ENCODE measurements at places on chromosomes 3 and 15. TPM values are rescaled to one million over a fixed set of nuclear protein-coding genes. Genes with fewer than 3 reads are reported as not detected.

The LDHAL6B gene
- total RNA-seq: not detected

The ADCY5 gene
- 0.59 TPM for total RNA-seq

The STAB1 gene
- total RNA-seq: 1.1 TPM

The AMOTL2 gene
- total RNA-seq: 300 TPM

The COL6A5 gene
- not detected for total RNA-seq

DNA sequence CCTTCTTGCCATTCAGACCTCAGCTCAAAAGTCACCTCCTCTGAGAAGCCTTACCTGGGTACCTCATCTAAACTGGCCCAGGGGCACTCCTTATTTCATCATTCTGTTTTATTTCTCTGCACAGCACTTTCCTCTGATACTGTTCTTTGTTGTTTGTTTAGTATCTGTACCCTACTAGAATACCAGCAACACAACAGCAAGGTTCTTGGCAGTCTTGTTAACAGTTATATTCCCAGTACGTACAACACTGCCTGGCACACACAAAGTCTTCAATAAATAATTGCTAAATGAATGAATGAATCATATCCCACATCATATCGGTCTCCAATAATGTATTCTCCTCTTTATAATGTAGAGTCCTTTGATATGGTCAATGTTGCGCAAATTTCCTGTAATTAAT is 188.1 kb downstream of the FOXP1 start:
- no peak for DNase-seq

DNA sequence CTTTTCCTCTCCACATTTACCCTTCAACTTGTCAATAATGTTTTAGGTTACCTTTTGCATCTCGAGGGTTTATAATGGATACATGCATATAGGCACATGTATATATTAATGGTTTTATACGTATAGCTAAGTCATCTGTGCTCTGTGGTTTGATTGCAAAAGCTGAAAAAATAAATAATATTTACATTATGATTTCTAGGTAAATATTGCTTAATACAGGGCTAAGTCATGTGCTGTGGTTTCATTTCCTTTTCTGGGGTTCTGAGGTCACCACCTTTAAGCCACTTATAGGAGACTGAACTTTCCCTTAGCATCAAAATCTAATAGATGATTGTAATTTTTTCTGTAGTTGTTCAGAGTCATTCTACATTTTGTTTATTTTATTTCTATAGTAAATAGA is 33.1 kb downstream of the LPP start:
- DNase-seq: no peak

DNA sequence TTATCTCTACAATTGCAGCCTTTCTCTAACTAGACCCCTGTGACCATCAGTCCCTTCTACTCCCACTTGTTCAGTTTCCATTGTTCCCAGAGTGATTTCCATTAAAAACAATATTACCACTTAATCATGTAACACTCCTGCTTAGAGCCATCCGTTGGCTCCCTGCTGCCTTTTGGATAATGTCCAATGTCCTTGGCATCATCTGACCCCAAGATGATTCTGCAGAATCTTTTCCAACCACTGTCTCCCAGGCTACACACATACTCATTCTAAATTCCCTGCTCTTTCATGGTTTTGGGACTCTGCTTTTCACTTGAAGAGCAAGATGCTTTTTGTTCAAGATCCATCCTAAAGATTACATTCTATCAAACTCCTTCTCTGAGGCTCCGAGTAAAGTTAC is 7.1 kb downstream of the KCNH8 start:
- DNase-seq: no peak

GRCh38 chr3:21694506-21694905 is 56.5 kb downstream of the ZNF385D start:
- no peak for DNase-seq

- no peak for DNase-seq
These were observed 18.8 kb upstream of the GOLGA8J start for GRCh38 chr15:30063835-30064546.

DNA sequence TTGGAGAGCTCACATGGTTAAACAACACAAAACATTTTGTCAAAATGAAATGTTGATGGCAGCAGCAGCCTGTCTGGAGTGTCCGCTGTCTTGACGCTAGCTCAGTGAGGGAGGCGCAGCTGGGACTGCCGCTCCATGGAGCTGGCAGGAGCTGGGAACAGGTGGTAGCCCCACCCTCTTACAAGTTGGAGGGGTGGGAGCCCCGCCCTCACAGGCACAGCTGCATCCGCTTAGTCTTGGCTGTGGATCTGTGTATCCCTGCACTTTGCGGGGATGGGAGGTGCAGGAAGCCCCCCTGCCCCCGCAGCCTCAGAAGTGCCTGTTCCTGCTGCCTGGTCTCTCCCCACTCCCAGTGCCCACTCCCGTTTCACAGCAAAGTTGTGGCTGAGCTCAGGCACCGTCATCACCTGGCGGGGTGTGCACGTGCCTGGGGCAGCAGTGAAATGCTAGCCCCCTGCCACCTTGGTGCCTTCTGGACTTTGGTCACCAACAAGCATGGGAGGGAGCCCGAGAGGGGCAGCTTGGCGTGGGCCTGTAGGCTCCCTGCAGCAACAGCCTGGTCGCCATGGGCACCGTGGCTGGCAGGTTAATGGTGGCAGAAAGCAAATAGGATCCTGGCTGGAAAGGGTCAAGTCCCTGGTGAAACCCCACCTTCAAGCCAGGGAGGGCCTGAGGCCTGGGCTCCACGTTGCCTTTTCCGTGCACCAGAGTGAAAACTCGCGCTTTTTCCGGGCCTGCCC is 53.8 kb upstream of the CADM2 start:
- DNase-seq: peak; percentile 19

DNA sequence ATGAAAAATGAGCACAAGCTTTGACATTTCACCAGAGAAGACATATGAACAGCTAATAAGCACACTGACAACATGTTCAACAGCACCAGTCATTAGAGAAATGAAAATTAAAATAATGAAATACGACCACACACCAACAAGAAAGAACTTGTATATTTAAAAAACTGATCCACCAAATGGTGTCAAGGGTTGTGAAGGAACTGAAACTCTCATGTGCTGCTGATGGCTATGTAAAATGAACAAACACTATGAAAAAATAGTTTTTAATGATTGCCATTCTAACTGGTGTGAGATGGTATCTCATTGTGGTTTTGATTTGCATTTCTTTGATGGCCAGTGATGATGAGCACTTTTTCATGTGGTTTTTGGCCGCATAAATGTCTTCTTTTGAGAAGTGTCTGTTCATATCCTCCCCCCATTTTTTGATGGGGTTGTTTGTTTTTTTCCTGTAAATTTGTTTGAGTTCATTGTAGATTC is 193.8 kb downstream of the SCAPER start:
- DNase-seq: no peak

DNA sequence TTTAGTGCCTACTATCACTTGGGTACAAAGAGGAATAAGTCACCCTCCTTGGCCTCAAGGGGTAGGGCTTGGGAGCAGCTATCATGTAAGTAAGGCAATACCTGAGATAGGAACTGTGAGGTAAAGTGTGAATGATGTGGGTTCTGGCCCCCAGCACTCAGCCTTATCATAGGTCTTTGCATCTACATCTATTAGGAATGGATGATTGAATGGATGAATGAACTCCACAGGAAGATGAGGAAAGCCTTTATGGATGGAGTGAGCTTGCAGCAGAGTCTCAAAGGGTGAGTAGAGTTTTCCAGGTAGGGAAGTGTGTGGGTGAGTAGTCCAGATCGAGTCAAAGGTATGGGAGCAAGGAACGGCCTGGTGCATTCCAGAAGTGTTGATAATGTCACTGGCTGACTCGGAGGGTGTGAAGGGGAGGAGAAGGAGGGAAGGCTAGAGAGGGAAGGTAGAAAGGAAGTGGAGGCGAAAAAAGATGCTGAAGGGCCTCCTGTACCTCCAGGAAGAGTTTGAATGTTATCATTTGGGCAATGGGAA is 13.1 kb upstream of the ABHD2 start:
- DNase-seq: no peak

DNA sequence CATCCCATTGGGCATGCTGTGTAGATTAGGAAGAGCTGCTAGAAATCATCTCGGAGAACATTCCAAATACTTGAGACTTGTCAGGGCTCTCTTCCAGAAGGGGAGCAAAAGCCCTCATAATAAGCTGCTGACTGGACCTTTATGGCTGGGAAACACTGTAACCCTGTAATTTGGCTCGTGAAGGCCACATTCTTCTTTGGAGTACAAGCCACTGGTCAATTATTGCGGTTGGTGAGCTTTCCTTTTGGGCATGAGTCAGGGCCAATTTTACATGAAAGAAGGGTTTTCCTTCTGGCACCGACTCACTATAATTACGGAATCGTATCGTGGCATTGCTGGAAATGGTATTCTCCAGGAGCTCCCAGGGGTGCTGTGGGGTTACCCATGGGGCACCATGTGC is 434.5 kb upstream of the RGMA start:
- DNase-seq: no peak

DNA sequence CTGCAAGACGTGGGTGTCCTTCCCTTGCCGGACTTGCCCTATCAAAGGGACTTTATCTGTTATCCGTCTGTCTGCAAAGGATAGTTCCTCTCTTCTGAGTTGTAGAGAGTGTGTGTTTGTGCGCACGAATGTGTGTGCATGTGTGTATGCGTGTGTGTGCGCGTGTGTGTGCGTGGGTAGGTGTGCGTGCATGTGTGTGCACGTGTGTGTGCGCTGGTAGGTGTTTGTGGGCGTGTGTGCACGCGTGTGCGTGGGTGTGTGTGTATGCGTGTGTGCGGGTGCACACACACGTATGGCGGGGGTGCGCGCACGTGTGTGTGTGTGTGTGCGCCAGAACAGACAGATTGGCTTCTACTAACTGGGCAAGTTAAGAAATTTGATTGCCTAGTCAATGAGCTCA is 4.1 kb upstream of the BMF start:
- peak; percentile 49 for DNase-seq

GRCh38 chr3:122964811-122965210 is 62.8 kb downstream of the SEMA5B start:
- peak; percentile 18 for DNase-seq

- peak; percentile 91 for DNase-seq
These were observed 61.3 kb downstream of the VGLL4 start for GRCh38 chr3:11582191-11582968.

DNA sequence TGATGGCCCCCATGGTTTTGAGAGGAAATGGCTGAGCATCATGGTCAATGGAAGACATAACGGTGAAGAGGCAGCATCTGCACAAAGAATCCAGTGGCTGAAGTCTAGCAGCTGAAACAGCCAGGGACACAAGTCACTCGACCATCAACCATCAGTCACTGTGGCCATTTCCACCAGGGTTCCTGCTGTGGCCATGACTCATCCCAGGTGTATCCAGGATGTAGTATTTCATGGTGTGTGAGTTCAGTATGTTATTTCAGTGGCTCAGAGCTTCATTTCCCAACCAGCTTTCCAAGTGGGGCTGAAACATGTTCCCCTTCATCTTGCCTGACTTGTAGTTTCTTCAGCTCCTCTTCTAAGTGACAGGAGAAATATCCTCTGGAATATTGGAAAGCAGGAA is 47.8 kb upstream of the WNT5A start:
- no peak for DNase-seq

DNA sequence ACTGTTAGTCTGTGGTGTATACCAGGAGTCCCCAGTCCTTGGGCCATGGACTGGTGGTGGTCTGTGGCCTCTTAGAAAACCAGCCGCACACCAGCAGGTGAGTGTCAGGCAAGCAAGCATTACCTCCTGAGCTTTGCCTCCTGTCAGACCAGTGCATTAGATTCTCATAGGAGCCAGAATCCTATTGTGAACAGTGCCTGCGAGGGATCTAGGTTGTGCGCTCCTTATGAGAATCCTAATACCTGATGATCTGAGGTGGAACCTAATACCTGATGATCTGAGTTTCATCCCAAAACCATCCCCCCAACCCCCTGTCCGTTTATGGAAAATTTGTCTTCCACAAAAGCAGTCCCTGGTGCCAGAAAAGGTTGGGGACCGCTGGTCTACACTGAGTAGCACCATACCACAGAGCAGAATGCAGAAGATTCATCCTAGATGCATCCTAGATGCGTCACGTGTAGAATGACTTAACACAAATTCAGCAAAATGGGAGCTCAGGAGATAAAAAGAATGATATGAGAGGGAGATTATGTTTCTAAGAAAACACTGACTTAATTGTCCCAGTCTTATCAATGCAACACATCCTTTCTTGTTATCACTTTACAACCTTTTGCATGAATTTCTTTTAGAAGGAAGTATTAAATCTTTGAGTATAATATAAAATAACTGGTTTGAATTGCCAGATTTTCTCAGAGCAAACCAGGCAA is 28.5 kb downstream of the SELENOT start:
- no peak for DNase-seq

DNA sequence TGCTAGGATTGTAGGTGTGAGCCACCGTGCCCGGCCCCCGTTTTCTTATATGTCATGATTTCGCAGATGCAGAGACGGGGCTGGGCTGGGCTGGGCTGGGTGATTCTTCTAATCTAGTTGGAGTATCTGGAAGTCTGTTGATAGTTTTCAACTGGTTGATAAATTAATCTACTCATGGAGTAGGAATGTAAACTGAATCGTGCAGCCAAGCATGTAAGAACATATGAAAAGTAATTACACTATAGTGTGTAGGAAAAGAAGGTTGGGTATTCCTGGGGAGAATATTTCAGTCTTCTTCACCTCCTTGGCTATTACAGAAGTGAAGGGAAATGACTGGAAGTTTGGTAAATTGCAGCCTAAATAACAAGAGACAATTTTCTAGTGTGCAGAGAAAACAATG is 82.6 kb upstream of the MAGI1 start:
- DNase-seq: no peak

GRCh38 chr15:81183439-81183775 is 13.3 kb upstream of the IL16 start:
- DNase-seq: no peak

GRCh38 chr15:47959617-47960413 is 161.0 kb upstream of the SLC24A5 start:
- no peak for DNase-seq

DNA sequence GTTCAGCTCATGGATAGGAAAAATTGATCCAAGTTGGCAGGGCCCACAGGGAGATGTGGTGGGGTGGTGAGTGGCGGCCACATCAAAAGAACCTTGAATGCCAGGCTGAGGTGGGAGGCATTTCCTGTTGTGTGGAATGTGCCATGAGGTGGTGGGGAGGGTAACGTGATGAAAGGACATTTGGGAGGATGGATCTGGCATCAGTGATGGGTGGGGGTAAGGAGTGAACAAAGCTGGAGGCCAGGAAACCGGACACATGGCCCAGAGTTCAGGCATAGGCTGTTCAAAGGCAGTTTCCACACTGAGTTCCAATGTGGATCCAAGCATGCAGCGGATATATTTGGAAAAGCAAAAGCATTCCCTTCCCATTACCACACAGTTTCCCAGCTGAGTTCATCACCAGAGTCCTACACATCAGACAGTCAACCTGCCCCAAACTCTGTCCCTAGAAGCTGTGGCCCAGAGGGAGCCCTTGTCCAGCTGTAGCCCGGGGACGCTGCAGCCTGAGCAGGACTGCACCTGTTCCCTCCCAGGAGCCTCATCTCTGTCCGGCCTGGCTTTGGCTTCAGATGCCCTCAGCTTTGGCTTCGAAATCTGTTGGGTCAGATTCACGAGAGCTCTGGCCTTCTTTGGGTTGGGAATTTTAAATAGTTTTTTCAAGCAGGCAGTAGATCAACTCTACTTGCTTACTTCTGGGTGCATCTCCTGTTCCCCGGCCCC is 37.8 kb upstream of the GOLGA6B start:
- no peak for DNase-seq

- DNase-seq: no peak
These were observed 96.8 kb downstream of the ZNF385D start for GRCh38 chr3:21654241-21654640.

- peak; percentile 70 for DNase-seq
These were observed 196.0 kb upstream of the TOPAZ1 start for GRCh38 chr3:44045476-44046275.
